ENCODE measurements at places on chromosomes 16 and 17. TPM values are rescaled to one million over a fixed set of nuclear protein-coding genes. Genes with fewer than 3 reads are reported as not detected.
A peak's percentile ranks its signal among the peaks of the same experiment; 100 is the strongest.

The NLRC3 gene
- total RNA-seq, result not detected

DNA sequence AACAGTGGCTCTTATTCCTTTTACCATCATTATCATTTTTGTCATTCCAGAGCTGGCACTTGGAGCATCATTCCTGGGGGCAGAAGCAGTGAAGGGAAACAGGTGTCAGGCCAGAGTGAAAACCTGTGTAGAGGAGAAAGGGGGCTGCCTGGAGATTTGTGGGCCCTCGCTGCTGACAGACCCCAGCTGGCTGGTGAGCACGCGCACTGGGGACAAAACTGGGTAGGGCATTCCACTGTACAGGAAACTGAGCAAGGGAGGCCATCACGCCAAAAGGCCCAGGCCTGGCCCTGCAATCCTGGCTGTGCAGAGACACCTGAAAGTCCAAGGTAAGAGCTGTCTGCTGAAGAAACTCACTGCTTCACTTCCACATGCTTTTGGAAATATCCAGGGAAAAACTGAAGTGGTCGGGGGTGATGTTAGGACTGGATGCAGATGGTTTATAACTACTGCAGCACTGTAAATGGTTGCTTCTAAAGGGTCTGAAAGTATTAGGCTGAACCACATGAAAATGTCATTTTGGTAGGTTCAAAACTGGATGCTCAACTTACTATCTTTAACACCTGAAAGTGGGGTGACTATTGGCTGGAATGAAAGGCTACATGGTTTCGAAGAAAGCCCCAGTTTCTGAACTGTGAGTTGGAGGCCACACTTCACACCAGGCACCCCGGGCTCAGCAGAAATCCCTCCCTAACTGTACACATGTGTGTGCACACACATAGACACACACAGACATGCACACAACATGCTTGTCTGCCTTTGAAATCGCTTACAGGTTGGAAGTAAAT lies 225.0 kb downstream of the C16orf78 start:
- DNase-seq, result no peak

GRCh38 chr17:20611309-20611708 lies 31.8 kb downstream of the CDRT15L2 start:
- DNase-seq, result peak; percentile 17

The RPRML gene
- total RNA-seq, result not detected
